ENCODE measurements at places on chromosomes 11 and 22. TPM values are rescaled to one million over a fixed set of nuclear protein-coding genes. Genes with fewer than 3 reads are reported as not detected.

The DEPDC5 gene
- polyA plus RNA-seq = 14.2 TPM

The PLAAT3 gene
- polyA plus RNA-seq = 2.6 TPM

The TH gene
- polyA plus RNA-seq = not detected

The P2RX6 gene
- polyA plus RNA-seq = 0.62 TPM

- DNase-seq = no peak
These were observed 123.8 kb upstream of the FGF3 start for GRCh38 chr11:69943066-69943465.

The ATG2A gene
- 35.7 TPM for polyA plus RNA-seq

DNA sequence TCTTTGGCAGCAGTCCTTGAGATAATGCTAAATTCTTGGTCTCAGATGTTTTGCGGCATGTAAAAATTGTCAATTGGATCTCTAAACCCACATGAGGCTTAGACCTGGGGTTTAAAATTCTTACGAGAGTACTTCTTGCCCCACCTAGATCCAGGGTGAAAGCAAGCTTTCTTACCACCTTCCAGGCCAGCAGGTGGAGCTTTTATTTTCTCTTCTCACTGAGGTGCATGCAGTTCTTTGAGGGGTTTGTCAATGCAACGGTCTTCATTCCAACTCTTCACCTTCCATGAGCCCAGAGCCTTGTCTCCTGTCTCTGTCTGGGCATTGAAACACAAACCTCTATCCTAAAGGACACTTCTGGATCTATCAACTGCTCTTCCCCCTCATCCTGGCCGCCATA, 154.1 kb downstream of the MYO18B start:
- DNase-seq = no peak

DNA sequence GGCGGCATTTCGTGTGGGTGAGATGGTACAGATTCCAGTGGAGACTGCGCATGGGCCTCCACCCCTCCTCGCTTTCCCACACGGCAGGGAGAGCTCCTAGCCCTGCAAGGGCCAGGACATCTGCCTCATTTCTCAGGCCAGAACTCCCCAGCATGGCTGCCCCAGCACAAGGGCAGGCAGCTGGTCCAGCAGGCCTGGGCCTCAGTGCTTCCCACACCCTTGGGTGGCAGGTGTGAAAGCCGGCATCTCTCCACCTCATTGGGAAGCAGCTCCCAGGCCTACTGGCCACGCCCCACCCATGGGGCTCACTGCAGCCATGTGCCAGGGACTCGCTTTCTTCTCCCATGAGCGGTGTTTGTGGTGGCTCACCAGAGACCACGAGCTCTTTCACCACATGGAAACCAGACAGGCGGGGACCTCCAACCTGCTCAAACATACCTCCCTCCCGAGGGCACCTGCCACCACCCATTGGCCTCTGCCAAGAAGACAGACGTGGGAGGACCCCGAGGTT, 79.1 kb downstream of the NAT10 start:
- DNase-seq = no peak

GRCh38 chr22:32544953-32545558, 70.4 kb downstream of the FBXO7 start:
- DNase-seq = no peak
